ENCODE measurements at places on chromosomes 12 and 14. TPM values are rescaled to one million over a fixed set of nuclear protein-coding genes. Genes with fewer than 3 reads are reported as not detected.

GRCh38 chr14:101737414-101738339, 23.8 kb upstream of the PPP2R5C start:
- DNase-seq = no peak

- DNase-seq = no peak
These were observed 53.3 kb downstream of the TRAF3 start for GRCh38 chr14:102830474-102831045.

- DNase-seq = no peak
These were observed 124.1 kb upstream of the MED13L start for GRCh38 chr12:116401565-116401964.

DNA sequence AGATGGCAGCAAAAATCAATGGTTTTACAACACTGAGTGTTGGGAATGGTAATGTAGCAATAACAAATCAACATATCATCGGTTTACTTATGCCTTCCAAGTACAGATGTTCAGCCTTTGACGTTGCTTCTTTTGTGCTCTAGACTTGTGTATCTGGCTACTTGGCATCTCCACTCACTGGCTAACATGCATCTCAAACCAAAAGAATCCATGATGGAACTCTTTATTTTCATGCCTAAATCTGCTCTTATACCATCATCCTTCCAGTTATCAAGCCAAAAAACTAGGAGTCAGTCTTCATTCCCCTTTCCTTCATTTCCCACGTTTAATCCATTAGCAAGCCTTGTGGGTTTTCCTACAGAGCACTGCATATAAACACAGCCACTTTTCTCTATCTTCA, 89.2 kb upstream of the USP44 start:
- no peak for DNase-seq

DNA sequence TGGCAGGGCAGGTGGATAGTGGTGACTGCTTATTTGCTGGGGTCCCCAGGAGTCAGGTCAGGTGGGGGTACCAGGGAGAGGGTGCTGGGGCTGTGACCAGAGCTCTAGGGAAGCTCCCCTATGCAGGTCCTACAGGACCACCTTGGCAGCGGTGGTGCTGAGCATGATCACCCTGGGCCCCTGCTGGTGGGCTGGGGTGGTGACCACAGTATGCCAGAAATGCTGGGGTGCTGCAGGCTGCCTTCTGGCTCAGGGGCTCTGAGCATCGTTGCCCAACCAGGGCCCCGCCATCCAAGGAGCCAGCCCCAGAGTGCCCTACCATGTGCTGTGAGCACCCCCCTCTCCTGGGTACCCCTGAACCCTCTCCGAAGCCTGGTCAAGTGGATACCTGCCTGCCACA, 17.5 kb upstream of the NUDT14 start:
- DNase-seq = no peak

- DNase-seq = no peak
These were observed 87.4 kb upstream of the PTPRR start for GRCh38 chr12:71007781-71008404.

GRCh38 chr12:51186465-51187085, 13.6 kb upstream of the TFCP2 start:
- DNase-seq = no peak

DNA sequence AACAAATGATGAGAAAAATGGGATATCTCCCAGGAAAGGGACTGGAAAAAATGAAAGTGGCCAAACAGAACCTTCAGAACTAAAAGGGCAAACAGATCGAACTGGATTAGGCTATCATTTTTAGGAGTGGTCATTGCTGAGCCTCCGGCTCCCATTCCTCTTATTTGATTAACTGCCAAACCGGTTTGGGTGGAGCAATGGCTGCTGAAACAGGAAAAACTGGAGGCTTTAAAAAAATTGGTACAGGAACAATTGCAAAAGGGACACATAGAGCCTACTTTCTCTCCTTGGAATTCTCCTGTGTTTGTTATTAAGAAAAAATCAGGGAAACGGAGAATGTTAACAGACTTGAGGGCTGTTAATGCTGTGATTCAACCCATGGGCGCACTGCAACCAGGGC, 49.7 kb downstream of the TNFAIP2 start:
- no peak for DNase-seq

DNA sequence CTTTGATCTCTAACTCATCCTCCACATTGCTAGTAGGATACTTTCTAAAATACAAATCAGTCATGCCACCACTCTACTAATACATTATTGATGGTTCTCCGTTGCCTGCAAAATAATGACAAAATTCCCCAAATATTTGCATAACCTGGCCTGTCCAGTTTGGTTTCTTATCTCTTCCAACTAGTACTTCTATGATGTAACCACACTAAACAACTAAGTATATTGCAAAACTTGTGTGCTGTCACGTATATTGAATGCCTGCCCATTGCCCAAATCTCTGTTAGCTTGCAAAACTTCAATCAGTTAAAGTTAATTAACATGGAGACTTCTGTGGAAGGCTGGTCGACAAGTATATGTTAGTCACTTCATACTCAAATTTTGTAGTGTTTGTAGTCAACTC, 6.5 kb downstream of the OR6C74 start:
- DNase-seq = no peak

GRCh38 chr12:82877963-82878362, 191.3 kb downstream of the TMTC2 start:
- no peak for DNase-seq

DNA sequence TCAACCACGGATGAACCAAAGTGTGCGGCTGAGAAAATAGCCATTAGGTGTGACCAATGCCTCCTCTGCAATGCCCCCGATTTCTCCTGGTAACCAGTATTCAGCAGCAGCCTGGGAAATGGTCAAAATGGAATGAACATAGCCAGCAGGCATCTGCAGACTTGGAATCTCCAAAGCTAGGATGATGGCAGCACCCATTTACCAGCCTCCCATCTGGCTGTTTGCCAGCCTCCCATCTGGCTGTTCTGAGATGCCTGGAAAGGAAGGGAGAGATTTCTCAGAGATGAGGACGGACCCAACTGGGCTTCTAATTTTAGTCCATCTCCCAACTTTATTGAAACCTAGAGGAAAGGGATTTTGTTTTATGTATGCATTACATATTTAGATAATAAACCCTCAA, 16.2 kb downstream of the CLMN start:
- no peak for DNase-seq

GRCh38 chr14:71536927-71537772, 395.1 kb upstream of the RGS6 start:
- no peak for DNase-seq

GRCh38 chr14:89853936-89854693, 100.4 kb downstream of the EFCAB11 start:
- DNase-seq = no peak

DNA sequence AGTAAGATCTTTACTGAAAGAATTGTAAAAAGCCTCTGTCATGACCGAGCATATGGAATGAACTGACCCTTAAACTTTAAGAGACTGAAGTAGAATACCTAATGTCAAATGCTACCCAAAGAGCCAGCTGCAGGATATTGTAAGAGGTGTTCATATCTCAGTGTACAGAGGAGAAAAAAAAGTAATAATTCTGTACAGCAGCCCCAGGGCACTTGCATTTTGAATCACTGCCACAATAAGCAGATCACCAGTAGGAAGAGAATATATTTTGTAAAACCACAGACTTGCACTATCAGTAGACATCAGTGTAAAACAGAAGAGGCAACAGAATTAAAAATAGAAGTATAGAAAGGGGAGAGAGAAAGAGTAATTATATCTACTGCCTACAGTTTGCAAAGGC, 162.6 kb downstream of the PPFIA2 start:
- no peak for DNase-seq

DNA sequence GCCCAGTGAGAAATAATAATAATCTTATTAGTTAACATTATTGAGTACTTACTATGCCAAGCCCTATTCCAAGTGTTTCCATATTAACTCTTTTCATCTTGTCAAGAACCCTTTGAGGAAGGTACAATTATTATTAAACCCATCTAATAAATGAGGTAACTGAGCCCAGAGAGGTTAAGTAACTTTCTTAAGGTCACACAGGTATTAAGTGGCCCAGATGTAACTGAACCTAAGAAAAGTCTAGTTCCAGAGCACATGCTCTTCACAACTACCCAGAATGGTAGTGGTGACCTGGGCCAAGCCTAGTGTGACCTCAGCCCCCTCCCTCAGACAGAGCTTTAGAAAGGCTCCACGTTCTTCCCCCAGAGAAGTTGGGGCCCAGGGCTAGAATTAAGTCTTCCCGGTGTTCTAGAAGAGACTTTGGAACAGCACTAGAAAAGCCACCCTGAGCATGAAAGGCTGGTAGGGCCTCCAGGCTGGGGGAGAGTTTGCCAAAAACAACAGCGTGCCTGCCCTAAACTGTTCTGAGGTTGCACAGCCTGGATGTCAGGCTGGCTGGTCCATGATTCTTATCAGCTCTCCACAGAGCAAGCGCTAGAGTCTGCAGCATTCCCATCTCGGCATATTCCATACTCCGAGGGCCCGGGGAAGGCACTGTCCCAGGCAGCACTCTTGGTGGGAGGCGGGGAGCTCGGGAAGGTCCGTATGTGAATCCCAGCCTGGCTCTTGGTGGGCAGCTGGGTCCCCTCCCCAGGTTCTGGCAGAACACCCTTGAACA, 41.3 kb upstream of the CTDSP2 start:
- DNase-seq = no peak

DNA sequence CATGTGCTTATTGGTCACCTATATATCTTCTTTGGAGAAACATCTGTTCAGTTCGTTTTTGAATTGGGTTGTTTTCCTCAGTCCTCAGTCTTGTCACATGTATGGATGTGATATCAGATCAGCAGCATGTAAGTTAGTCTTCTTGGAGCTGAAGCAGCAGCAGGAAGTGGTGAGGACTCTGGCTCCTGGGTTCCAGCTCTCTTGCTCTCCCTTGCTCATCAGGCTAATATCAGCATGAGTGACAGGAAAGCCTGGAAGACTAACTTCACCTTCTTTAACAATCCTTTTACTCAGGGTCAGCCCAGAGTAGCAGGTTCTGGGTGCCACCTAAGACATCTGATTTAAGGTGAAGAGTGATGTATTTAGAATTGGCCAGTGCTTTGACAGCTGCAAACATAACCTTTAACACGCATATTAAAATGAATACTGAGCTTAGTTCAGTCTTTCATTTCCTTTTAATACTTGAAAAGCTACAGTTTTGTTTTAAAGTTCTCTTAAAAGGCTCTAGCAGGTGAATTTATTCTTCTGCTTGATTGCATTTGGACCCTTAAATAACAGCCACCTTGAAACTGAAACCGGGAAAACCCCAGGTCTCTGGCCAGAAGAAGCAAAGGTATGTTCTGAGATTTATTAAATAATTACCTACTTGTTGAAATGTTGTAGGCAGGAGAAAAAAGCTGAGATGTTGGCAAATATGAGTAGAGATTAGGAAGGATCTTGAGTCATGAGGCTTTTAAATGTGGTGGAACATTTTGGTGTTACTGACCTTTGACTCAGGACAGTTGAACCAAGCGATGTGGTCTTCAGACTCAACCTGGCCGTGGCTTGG, 54.3 kb downstream of the DRAM1 start:
- DNase-seq = no peak

GRCh38 chr12:46109343-46110222, 119.2 kb upstream of the SCAF11 start:
- no peak for DNase-seq

DNA sequence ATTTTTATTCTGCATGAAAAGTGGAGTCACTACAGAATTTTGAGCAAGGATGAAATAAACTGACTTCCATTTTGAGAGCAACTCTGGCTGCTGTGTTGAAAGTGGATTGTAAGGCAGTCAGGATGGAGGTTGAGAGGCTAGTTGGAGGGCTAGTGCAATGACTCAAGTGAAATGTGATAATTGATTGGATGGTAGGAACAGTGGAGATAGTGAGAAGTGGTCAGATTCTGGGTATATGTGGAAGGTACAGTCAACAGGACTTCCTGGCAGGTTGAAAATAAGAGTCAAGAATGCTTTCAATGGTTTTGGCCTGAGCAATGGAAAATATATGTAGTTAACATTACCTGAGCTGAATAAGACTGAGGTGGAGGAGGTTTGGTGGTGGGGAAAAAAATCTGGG, 29.0 kb upstream of the CMAS start:
- no peak for DNase-seq

GRCh38 chr14:105011312-105011990, 9.4 kb downstream of the CDCA4 start:
- DNase-seq = no peak

GRCh38 chr14:68401317-68401716, 391.6 kb downstream of the ZFP36L1 start:
- no peak for DNase-seq

DNA sequence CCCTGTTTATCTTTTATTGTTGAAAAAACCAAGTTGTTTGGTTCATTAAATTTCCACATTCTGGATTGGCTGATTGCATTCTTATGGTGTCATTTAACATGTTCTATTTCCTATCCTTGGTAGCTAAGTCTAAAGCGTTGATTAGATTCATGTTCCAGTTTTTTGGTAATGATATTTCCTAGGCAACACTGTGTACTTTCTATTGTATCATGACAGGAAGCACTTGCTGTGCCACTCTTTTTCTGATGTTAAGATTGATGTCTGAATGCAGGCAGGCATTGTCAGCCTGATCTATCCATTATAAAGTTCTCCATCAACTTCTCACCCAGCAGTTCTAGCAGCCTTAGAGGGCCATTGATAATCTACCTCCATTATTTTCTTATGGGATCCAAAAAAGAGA, 91.1 kb upstream of the ARID2 start:
- DNase-seq = no peak

DNA sequence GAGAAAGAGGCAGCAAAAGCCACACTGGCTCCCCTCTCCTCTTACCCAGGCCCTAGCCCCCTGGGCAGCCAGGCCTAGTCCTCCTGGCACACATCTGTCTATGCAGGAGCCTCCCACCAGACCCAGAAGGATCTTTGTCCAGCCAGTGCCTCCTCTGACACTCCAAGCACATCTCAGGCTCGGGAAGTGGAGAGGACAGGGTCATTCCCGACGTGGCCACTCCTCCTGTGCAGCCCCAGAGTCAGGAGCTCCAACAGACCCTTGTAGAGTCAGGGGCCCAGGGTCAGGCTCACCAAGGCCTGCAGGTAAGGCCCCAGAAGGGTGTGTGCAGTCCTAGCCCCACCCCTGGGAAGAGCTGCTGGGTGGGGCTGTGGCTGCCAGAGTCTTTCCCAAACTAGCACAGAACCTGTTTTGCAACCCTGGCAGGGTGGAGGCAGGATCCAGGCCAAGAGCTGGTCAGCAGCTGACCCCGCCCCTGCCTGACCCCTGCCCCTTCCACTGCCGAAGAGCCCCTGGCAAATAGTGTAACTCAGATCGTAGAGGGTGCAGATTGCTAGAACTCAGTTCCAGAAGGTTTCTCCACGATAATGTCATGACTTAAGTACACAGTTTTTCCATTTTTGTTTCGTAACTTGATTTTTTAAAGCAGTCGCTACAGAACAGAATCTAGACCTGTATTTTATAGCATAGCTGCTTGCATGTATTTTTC, 26.6 kb upstream of the PNMA1 start:
- DNase-seq = no peak

SERPINA3 gene
- not detected for total RNA-seq

OASL gene
- total RNA-seq = 104 TPM

GPX2 gene
- not detected for total RNA-seq

C2CD5 gene
- 52.7 TPM for total RNA-seq

CCDC38 gene
- not detected for total RNA-seq

KLRF1 gene
- 0.38 TPM for total RNA-seq

AQP6 gene
- total RNA-seq = not detected

GSKIP gene
- 25.4 TPM for total RNA-seq

RND1 gene
- total RNA-seq = 3.0 TPM

HOXC6 gene
- total RNA-seq = not detected

PTPRR gene
- total RNA-seq = not detected

CCT2 gene
- total RNA-seq = 135 TPM

Data from activated CD4-positive, alpha-beta memory T cell treated with anti-CD3 and anti-CD28 coated beads, Interleukin-2, amount 10 ng/mL, durations not matched to agents 7 days and 5 days (primary cell).